ENCODE measurements at places on chromosomes 7 and 10.

DNA sequence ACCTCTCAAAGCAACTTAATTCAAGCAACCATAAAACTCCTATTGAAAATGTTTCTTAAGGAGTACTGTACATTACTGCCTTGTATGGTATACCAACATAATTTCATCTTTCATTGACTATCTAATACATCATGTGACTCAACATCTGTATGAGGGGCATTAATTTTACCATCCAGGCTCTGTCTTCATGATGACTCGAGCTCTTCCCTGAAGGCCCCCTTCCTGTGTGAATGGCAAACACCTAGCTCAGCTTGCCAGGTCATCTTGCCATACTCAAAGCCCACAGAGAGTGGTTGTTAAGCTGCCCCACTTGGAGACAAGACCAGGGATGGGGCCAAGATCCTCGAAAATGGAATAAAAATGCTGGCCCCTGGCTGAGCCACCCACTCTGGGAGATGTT, 82.4 kb downstream of the SGMS1 start:
- DNase-seq: no peak

- no peak for DNase-seq
Observed at GRCh38 chr10:102682416-102682815, 31.8 kb downstream of the ARL3 start.

DNA sequence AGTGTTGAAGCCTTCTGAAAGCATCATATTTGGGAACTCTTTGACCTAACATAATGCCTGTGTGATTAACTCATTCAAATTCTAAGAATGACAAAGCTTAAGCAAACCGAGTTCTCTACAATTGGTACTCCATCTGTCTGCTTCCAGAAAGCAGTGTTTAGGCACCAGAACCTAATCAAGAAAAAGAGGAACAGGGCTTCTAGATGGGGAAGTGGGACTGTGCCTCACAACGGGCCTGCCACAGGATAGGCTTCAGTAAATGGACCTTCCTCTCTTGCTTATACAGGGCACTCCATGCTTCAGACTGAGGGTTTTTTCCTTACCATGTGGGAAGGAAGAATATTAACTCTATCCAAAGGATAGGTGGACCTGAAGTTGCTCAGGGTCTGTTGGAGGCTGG, 808.1 kb downstream of the XPNPEP1 start:
- no peak for DNase-seq

- DNase-seq: no peak
Observed at GRCh38 chr7:50554431-50555322, 10.5 kb downstream of the DDC start.

GRCh38 chr7:129110982-129111376, 33.5 kb upstream of the TSPAN33 start:
- DNase-seq: no peak

All from effector memory CD8-positive, alpha-beta T cell (primary cell).